ENCODE measurements at places on chromosomes 11 and 22.

DNA sequence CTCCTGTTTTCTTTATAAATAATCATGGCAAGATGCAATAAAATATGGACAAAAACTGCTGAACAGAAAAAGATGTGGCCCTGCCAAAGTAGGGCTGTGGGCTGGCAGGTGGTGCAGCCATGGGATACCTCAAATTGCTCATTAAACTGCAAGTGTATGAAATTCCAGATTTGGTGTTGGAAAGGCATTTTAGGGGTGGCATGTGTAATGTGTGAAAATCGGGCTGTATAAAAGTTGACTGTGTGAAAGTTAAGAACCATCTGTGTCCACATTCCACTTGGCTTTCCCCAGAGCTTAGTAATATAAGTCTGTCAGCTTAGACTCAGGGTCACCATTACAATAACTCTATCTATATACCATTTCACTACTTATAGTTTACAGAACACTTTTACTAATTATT, 34.8 kb upstream of the FZD4 start:
- DNase-seq = no peak

- no peak for DNase-seq
These were observed 76.5 kb downstream of the ZC3H12C start for GRCh38 chr11:110169738-110170137.

DNA sequence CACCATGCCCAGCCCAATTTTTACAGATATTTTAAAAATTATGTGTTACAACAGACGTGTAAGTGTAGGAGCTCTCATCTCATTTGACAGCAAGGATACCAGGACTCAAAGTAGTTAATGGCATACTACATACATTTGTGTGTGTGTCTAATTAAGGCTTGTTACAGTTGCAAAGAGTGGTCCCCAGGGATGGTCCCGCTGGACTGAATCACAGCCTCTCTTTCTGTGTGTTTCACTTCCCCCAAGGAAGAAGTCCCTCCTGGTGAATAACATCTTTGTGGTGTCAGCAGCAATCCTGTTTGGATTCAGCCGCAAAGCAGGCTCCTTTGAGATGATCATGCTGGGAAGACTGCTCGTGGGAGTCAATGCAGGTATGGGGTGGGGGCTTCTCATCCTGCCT, 17.2 kb downstream of the SLC2A11 start:
- DNase-seq = no peak

DNA sequence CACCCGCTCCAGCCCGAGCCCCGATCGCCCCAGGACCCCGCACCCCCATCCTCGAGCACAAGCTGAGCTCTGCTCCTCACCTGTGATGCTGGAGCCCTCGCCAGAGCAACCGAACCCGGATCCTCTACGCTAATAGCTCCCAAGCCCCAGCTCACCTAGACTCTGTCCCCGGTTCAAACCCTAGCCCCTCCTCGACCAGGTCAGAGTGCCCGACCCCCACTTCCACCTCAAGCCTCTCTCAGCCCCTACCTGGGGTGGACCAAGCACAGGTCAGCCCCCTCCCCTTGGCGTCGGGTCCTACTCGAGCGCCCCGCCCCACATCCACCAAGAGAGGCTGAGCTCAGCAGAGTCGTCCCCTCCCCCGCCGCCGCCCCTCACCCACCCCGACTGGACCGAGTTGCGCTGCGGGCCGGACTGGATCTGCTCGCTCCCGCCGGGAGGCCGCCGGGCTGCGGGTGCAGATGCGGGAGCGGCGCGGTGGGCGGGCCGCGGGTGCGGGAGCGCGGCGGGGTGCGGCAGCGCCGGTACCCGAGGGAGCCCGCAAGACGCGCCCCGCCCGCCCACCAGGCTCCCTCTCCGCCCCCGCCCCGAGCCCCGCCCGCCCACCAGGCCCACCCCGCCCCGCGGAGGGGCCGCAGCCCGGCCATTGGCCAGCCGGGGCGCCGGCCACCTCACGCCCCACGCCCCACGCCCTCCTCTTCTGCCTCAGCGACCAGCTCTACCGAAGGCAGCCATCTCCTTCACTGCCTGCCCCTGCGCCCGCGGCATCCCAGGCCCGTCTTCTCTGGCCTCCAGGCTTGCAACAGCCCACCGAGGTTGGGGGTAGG, 577 bp upstream of the DKK3 start:
- peak; percentile 57 for DNase-seq

DNA sequence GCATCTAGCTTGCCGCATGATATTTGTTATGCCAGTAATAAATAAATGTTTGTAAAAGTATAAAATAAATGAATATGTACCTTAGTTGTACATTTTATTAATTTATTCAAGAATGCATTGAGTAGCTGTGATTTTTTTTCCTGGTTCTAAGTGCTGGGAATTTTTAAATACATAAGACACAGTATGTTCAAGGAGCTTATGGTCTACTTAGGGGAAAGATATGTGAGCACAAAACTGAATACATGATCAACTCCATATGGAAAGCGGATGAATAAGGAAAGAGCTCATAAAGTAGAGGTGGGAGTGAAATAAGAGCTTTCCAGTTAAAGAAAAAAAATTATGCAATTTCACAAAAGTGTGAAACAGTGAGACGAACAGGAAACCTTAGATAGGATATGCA, 944.2 kb upstream of the CCDC90B start:
- no peak for DNase-seq

DNA sequence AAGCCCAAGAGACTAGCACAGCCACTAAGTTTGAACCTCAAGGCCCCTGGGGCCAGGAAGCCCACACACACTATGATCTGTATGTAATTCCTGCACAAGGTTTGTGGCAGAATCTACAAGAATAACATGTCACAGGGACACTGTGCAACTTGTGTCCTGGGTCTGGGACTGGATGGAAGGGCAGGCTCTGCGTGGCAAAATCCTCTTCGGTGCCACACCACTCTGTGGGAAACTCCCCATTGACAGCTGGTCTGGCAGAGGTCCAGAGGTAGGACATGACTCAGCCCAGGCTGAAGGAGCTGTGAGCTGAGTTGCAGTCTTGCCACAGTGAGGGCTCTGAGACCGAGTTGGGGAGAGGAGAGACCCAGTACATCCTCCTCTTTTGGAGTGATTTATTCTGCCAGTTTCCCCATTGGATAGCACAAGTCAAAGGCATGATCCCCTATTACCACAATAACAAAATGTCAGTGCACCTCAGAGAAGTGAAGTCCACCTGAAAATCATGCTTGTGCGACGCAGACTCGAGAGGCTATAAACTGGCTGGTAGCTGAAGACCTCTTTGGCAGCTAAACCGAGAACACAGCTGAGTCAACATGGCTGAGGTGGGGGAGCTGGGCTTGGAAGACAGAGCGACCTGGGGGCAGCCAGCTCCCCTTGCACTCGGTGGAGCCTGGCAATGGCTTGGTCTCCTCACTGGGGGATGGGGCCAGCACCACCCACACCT, 23.3 kb upstream of the SERPIND1 start:
- no peak for DNase-seq

DNA sequence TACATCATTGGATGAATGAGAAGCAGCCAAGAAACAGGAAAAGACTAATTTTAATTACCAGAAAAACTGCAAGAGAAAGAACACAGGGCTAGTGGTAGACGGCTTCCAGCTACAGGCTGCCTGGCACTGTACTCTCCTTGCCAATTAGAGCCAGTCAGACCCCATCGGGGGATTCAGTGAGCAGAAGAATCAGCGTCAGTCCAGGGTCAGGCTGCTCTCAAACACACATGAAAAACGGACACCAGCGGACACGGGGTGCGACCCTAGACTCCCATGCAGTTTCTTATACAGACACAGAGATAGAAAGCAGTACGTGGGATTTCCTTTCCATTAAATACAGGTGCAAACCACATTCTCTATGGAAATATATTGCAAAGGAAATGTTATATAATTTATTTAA, 1.1 kb upstream of the CNTN5 start:
- no peak for DNase-seq

DNA sequence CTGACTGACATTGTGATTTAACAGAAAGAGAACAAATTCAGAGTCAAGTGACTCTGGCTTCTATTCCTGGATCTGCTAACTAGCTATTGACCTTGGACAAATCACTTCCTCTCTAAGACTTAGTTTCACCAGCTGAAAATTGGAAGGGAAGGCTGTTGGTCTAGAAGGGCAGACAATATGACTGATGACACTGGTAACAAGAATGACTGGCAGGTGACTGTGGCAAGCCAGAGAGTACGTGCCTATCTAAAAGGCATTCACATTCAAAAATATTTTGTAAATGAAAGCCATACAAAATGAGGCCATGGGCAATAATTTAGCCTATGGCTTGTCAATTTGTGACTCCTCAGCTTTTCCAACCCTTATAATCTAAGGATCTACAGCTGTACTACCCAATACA, 23.5 kb downstream of the SERGEF start:
- DNase-seq = no peak

- no peak for DNase-seq
These were observed 60.4 kb upstream of the HSPA8 start for GRCh38 chr11:123122341-123122740.

GRCh38 chr22:19728836-19729235, 5.5 kb downstream of the GP1BB start:
- DNase-seq = no peak

DNA sequence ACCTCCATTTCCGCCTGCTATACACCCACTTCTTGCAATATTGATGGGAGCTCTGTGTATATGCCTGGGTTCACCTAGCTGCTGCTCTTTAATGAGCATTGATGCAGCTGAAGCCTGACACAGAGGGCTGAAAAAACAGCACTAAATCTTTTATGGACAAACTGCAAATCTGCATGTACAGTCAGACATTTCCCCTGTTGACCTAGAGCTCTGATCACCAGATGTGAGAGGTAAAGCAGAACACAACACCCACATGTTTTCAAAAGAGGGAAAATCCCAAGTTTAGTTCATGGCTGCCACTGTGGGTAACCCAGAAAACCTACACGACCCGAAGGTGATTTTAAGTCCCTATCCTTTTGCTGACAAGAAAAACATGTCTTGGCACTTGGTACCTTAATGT, 303.0 kb upstream of the PITPNB start:
- DNase-seq = no peak

DNA sequence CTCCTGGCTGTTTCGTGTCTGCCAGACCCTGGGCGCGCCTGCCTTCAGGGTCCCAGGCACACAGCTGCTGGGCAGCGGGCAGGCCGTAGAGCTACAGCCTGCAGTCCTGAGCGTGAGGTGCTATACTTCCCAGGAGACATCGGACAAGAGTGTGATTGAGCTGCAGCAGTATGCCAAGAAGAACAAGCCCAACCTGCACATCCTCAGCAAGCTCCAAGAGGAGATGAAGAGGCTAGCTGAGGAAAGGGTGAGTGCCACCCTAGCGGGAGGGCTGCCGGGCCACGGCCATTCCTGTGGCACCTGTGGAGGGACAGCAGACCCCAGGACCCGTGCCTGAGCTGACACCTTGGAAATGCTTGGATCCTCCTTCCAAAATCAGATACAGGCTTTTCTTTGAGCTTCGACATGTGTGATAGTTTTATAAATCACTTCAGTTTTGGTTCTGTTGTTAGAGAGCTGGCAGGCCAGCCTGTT, 7.1 kb upstream of the RANBP1 start:
- no peak for DNase-seq

- DNase-seq = no peak
These were observed 53.0 kb upstream of the LRRC32 start for GRCh38 chr11:76723548-76723947.

GRCh38 chr11:1967641-1968225, 20.6 kb downstream of the MRPL23 start:
- no peak for DNase-seq

DNA sequence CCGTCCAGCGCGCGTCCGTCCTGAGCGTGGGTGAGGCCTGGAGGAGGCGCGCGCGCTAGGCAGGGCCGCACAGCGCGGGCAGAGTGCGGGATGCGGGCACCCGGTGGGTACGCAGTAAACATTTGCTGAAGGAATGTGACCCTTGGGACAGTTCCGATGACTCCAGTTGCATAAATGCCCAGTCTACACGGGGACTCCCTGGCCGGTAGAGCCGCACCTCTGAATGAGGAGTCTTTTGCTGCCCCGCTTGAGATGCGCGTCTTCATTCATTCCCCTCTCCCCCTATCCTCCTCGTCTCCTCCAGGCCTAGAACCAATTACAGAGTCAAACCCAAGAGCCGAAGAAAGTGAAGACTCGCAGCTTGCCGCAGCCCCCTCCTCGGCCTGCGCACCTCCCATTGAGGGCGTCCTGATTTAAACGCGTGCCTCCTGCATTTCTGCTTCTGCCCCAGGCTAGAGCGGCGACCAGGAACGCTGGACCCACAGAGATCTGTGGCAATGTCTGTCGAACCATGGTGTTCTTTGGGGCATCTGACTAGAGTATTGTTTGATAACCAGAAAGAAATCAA, 729 bp upstream of the CHKB start:
- DNase-seq = no peak

DNA sequence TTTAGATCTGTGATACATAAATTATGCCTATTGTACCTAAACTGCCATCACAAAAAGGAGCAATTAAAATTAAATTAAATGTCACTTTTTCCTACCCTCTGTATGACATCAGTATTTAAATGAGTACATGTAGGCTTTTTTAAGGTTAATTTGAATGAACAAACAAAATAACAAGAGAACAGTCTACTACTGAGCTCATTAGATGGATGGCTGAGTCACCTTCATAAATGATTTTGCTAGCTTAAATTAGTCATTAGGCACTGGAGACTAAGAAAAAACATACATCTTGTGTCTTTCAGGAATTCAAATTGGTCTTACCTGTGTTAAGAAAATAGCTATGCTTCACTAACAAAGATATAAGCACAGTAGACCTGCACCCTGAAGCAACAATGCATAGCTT, 153.6 kb downstream of the RCN1 start:
- DNase-seq = no peak

- no peak for DNase-seq
These were observed 38.3 kb downstream of the NCAM1 start for GRCh38 chr11:112999520-112999919.
